COR-L47 (cell line): ENCODE measurements at places on chromosomes 13 and 19.

GRCh38 chr19:37930416-37930815 is 23.4 kb downstream of the SIPA1L3 start:
- no peak for DNase-seq

DNA sequence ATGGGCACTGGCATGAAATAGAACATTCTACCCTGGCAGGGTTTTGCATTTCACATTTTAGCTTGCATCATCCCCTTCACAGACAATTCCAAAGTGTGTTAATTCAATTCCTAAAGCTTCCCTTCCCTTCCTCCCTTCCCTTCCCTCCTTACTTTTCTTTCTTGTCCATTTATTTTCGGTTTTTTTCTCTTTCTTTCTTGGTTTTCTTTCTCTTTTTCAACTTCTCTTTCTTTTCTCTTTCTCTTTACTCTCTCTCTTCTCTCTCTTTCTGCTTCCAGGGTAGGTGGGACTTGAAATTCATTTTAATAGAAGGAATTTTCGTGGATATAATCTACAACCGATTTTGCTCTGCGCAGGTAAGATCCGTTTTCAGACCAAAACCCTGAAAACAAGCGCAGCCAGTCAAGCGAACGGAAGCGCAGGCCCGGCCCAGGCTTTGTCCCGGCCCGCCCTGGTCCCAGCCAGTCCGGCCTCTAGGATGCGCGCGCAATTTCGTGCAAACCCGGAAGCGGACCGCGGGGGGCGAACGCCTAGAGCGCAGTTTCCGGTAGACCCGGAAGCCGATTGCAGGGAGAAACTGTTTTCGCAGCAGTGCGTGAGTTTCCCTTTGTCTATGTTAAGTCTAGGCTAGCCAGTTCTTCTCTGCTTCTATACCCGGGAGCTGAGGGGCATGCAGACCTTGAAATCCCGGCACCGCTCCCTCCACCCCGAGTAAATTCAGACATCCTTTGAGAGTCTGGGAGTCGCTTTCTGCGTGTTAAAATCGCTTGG is at the start of gene ZNF528:
TSS of gene ZNF528 (plus strand) at position 540 of the 771 bp plus-strand sequence. CDS start 4,165 bp downstream, outside the sequence.
- DNase-seq = peak; percentile 93

DNA sequence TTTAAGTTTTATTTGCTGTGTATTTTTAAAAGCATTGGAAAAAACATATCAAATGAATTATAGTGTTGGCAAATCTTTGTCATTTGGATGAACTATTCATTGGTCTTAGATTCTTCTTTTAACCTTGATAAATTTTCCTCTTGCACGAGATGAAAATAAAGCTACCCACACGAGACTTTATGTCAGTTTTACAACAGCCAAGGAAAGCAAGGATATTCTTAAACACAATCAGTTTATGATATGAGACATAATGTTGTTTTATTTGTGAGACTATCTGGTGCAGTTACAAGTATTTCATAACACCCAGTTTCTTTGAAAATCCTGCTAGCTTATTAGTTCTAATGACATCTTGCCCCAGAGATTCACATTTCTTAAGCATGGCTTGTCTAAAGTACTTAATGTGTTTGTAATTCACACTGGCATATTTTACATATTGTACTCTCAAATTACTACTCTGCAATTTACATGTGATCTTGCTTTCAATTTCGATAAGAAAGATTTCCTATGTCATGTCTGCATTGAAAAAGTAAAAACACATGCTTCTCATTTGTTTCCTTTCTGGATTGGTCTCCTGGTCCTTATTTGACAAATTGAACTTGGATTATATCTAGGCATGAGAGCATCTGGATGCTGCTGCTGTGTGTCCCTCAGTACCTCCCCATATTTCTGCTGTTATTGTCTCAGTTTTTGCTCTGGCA is 955.5 kb upstream of the PCDH9 start:
- DNase-seq = no peak

DNA sequence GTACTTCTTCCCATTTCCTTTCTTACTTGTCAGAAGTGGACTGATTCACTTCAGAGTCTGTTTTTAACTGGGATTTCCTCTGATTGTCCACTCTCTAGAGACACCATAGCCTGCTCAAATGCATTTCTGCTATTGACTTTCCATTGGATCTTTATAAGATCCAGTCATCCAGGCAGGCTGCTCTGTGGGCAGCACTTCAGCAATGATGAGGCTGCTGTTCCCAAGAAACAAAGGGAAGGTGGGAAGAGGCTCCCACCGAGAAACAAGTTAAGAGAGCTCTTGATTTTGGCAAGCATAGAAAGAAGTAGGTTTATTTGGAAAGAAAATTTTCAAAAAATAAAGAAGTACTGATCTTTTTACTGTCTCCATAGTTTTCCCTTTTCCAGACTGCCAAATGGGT is 125.8 kb upstream of the STARD13 start:
- DNase-seq = no peak

DNA sequence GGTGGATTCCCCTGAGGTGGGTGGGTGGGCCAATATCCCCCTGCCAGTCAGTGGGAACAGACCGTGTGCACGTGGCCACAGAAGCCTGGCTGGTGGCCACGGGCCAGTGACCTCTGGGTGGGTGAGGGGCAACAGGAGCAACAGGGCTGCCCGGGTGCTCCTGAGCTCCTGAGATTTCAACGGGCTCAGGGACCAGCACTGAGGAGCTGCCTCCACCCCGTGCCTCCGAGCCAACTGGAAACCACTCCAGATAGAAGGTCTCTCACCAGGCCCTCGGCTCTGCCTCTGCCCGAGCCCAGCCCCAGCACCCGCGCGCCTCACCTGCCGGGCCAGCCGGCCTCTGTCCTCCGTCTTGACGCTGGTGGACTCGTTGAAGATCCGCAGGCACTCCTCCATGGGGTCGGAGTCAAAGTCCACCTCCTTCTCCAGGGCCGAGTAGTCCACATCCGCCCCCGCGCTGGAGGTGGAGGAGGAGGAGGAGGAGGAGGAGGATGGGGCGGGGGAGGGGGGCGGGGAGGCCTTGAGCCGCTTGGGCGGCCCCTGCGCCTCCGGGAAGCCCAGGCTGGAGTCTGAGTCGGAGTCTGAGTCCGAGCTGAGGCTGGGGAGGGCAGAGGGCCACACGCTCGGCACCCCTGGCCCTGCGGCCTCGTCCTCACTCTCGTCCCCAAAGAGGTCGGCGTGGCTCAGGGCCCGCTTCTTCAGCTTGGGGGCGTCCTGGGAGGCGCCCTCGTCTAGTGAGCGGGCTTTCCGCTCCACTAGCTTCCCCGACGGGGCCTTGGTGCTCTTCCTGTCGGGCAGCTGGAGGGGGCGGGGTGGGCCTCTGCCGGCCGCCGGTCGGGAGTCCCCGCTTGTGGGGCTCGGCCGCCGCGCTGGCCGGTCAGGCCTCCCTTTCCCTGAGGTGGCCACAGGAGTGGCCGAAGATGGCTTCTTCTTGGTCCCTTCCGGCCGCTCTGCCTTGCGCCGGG is 14.8 kb upstream of the ATP8B3 start:
- no peak for DNase-seq

GRCh38 chr13:99352351-99353245 is 45.4 kb upstream of the GPR183 start:
- no peak for DNase-seq

- no peak for DNase-seq
These were observed 1.1 kb downstream of the EHD2 start for GRCh38 chr19:47714339-47714738.

GRCh38 chr13:59660582-59660981 is 503.1 kb downstream of the DIAPH3 start:
- no peak for DNase-seq

- DNase-seq = no peak
These were observed 196.7 kb downstream of the TBC1D4 start for GRCh38 chr13:75285310-75285709.

DNA sequence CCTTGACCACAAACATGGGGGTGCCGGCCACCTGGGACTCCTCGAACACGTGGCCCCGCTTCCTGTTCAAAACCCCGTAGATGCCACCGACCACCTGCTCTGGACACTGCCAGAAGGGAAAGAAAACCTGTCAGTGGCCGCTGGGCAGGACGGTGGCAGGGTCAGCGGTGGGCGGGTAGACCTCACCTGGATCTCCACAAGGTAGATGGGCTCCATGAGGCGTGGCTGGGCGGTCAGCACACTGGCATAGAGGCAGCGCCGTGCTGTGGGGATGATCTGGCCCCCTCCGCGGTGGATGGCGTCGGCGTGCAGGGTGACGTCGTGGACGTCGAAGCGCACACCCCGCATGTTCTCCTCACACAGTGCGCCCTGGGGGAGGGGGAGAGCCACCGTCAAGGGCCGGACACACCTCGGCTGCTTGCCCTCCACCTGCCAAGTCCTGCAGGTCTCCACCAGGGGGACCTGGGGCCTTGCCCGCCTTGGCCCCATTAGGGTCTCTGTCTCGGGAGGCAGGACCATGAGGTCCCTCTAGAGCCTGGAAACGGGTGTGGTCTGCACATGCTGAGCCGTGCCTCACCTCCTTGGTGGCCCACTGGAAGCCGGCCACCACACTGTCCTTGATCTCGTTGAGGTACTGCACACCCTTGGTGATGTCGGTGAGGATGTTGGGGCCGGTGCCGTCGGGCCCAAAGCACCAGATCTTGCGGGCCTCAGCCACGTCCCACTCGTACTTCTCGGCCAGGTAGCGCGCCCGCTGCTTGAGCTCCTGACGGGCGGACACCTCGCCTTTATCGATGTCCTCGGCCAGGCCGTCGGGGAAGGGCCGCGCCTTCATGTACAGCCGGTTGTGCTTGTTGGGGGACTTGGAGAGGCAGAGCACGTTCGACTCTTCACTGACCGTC is 6.6 kb upstream of the DAPK3 start:
- DNase-seq = no peak

DNA sequence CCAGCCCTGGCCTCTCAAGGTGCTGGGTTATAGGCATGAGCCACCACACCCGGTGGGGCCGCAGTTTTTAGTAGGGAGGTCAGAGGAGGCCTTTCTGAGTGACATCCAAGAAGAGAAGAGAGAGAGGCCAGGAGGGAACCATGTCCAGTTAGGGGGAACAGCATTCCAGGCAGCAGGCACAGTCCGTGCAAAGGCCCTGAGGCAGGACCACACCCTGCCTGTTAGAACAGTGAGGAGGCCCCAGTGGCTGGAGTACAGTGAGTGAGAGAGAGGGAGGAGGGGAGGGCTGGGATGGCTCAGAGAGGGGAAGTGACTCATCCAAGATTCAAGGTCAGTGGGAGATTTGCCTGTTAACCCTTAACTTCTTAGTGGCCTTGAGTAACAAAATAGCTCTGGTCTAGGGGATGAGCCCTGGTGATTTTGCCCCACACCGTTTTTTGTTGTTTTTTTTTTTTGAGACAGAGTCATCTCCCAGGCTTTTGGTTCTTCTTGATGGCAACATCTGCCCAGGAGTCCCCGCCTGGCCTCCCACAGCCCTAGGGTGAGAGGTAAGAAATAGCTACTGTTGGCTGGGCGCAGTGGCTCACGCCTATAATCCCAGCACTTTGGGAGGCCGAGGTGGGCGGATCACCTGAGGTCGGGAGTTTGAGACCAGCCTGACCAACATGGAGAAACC is 2.7 kb upstream of the PLIN3 start:
- no peak for DNase-seq

GRCh38 chr13:97329331-97329730 is 104.6 kb upstream of the RAP2A start:
- no peak for DNase-seq

DNA sequence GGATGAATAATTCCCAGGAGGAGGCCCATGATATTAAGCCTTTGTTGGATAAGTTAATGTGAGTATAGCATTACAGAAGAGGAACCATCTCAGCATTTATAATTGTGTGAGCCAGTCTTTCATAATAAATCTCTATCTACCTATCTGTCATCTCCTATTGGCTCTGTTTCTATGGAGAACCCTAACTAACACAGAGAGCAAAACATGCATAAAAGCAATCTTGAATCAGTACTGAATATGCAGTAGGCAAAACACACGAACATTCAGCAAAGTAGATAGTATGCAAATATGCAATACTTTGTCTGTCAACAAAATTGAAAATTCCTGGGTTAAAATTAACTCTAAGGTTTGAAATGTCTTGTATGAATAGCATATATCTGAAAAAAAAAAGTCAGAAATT is 966.3 kb downstream of the DIAPH3 start:
- DNase-seq = no peak

GRCh38 chr13:67967031-67967430 is 736.9 kb upstream of the PCDH9 start:
- no peak for DNase-seq

DNA sequence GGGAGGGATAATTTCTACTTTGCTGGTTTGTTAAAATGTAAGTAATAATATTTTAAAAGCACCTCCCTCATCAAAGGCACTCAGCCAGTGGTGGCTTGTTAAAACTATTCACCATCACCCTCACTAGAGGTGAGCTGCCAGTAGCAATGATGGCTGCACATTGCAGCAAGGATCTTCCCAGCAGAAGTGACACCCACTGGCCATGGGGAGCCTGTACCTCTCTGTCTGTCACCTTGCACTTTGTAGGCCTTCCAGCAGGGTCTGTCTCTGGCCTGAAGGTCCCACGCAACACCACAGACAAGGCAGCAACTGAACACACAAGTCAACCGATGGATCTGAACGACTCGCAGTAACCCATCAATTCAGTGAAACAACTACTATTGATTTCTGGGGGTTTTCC is 47.3 kb upstream of the C13orf42 start:
- DNase-seq = peak; percentile 1

DNA sequence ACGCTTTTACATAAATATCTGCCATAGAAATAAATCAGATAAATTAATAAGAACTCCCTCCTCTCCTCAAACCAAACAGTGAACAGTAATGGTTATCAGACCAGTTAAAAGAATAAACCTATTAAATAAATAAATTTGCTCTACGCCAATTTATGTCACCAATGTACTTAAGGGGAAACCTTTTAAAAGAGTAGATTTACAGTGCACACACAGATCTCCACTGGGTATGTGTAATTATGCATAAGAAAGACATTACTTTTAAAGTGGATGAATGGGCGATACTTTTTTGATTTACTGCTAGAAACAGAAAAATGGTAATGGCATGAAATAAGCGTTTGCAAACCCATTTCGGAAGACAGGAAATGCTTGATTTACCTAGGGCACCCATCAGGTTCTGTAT is 34.9 kb upstream of the C19orf12 start:
- DNase-seq = no peak

GRCh38 chr19:36528921-36529518 is 949 bp upstream of the ZNF260 start:
- DNase-seq = no peak

DNA sequence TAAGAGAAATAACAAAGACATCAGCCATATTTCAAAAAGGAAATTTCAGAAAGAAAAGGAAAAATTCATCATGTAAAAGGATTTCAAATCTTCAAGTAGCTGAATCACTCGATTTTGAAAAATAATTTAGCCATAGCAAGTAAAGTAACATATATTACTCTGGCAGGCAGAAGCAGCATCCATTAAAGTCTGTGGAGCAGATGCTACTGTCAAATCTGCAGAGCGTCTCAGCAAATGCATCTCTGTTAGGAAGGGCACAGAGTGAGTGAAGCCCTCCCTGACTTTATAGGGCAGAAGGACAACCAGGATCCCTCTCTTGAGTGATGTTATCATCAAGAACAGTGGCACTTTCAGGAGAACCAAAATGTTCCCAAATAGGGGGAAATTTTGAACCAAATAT is 445.5 kb downstream of the EFNB2 start:
- DNase-seq = no peak

GRCh38 chr19:49114630-49115363 is 627 bp downstream of the LIN7B start:
- no peak for DNase-seq

GRCh38 chr13:90824032-90824431 is 523.5 kb upstream of the MIR17HG start:
- peak; percentile 5 for DNase-seq

GRCh38 chr19:39430675-39431593 is 4.8 kb downstream of the RPS16 start:
- DNase-seq = no peak
